ENCODE measurements at places on chromosomes 4 and X.

DNA sequence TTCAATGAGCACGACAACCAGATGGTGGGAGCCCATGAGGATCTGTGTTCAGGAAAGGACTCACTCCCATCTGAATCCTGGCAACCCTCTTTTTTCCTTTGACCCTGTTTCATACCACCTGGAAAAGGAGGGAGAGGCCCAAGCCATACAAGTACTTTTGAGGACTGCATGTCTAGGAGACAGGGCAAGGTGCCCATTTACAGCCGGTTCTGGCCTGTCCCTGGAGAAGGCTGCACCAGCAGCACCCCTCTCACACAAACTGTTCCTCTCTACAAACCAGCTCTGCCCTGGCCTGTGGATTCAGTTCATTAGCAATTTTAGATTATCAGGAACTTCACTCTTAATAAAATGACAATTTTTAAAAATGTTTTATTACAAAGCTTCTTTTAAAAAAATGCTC lies 57.5 kb downstream of the HADH start:
- DNase-seq, result no peak

DNA sequence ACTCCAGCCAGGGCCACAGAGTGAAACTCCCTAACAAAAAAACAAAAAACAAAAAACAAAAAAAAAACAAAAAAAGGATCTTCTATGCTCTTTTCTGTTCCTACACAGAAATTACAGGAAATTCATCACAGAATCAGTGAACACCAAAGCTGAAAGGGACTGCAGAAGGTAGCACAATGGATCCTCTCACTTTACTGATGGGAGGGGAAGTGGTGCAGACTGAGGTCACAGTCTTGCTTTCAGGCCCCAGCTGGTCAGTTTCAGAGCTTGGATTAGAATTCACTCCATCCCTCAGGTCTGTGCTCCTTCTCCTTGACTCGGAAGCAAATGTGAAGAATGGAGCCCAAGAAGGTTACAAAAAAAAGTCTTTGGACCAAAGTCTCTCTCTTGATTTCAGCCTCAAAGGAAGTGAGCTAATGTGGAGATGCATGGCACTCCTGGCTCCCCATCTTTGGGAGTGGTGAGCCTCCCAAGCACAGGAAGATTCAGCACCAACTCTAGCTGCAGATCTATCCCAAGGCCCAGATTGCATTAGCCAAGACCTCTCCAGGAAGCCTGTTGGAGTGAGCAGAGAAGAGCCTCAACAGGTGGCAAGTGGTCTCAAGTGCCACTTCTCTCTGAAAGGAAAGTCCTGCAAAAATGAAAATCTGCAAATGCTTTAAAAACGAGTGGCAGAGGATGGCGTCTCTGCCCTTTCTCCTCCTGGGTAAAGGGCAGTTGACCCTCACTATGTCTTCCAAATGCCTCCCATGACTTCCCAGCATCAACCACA lies 176.0 kb downstream of the MAML3 start:
- no peak for DNase-seq

DNA sequence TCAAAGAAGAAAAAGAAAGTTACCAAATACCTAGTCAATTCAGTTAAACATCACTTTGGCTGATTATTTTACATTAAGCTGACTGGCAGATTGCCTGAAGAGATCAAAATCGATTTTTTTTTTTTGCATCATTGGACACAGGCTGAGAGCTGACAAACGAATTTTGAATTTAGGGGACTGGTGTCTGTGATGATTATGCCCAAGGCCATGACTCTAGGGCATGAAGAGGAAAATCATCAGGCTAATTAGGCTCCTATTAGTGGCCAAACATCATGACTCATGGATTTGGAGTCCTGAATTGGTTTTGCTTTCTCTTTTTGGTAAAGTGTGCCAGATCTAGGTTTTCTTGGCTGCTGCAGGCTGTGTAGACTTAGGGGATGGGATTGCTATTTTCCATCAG lies 829.3 kb upstream of the LCORL start:
- no peak for DNase-seq

GRCh38 chrX:78624962-78625909 lies 33.9 kb downstream of the RTL3 start:
- DNase-seq, result no peak

GRCh38 chr4:5971078-5971450 lies 47.2 kb downstream of the C4orf50 start:
- DNase-seq, result no peak

DNA sequence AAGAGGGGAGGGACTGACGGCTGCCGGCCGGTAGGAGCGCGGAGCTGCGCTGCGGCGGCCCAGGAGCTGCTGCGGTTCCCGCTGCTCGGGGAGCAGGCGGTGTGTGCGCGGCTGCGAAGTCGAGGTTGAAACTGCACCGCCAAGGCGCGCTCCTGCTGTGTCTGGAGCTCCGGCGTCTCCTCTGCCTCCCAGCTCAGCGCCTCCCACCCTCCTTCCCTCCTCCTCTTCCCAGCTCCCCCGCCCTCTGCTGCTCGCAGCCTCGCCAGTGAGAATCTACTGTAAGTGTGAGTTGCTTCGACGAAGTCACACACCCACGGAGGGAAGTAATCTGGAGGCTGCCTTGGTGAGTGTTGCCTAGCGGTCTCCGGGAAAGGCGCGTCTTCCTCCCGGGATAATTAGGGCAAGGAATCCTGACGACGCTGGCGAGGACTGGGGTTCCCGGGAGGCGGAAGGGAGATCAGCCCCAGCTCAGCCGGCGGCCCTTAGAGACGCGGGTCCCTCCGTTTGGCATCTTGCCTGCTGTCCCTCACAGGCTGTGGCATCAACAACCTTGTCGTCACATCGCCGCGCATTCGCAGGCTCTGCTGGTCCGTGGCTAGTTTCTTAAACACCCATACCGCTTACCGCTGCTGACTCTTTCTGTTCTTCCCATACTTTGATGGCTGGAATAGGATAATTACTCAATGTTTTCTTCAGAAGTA lies at the start of gene EPHA5:
Gene EPHA5 (minus strand): TSS at position 159 of the 701 bp plus-strand sequence. CDS start 747 bp downstream, outside the sequence.
- no peak for DNase-seq

GRCh38 chr4:67573193-67573592 lies 14.7 kb downstream of the STAP1 start:
- DNase-seq, result no peak

DNA sequence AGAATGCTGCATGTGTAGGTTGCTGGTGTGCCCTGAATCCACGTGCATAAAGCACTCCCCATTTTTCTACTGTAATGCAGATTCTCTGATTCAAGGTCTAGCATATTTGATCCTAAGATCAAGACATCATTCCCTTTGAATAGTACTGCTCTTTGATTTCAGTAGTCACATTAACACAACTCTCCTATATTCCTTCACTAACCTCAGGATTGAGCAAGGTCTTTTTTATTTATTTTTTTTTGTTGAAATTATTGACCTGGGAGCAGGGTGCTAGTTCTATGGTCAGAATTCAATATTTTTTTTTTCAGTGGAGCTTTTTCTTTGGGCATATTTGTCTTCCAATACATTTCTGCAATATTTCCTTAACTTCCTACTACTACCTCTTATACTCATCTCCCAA lies 245.7 kb downstream of the RBMX2 start:
- DNase-seq, result no peak

GRCh38 chr4:55910140-55910539 lies 38.6 kb upstream of the CEP135 start:
- DNase-seq, result no peak

DNA sequence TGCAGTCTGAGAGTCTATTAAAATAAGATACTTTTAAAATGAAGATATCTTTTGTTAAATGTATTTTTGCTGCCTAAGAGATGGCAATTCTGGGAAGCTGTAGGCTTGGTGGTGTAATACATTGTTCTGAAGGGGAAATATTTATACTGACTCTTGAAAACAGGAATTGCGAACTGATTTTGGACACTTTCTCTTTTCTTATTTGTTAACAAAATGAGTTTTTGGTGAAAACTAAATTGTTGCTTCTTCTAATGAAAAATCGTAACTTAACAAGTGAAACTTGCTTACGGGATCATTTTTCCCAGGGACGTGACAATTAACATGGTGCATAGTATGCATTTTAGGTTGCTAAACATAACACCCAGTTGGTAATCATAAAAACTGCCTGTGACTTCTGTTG lies 71.0 kb downstream of the RAPGEF2 start:
- no peak for DNase-seq

GRCh38 chr4:14375816-14376215 lies 626.5 kb upstream of the CPEB2 start:
- no peak for DNase-seq

All from activated naive CD4-positive, alpha-beta T cell (primary cell).